CD8-positive, alpha-beta memory T cell (primary cell): ENCODE measurements at places on chromosomes 7 and 10. TPM values are rescaled to one million over a fixed set of nuclear protein-coding genes. Genes with fewer than 3 reads are reported as not detected.

Gene DENND2A
- not detected for total RNA-seq

- DNase-seq: no peak
- H3K4me1 ChIP-seq: peaks cover 28% of the 10 kb centered on the region
- H3K27me3 ChIP-seq: no peaks in the 10 kb centered on the region
- peak overlapping the region; percentile 72 for H3K27ac ChIP-seq
- H3K36me3 ChIP-seq: no peaks in the 10 kb centered on the region
Measured at GRCh38 chr7:135661311-135662122, 797 bp upstream of the STMP1 start.

Gene CPEB3
- 2.1 TPM for total RNA-seq

Gene HOXA13
- not detected for total RNA-seq

Gene ADGRA1
- total RNA-seq: not detected

- H3K4me3 ChIP-seq: no peak overlapping the region
- H3K27ac ChIP-seq: no peak overlapping the region
- no peak for DNase-seq
- no peaks in the 10 kb centered on the region for H3K4me1 ChIP-seq
- no peaks in the 10 kb centered on the region for H3K27me3 ChIP-seq
Measured at GRCh38 chr7:111869280-111869679, 307.0 kb upstream of the IMMP2L start.
